AG04450 (cell line): ENCODE measurements at places on chromosomes 5 and 9. TPM values are rescaled to one million over a fixed set of nuclear protein-coding genes. Genes with fewer than 3 reads are reported as not detected.

MGAT1 gene
- 96.2 and 121 TPM in 2 replicates for polyA plus RNA-seq

PRELID2 gene
- 3.9 and 5.4 TPM in 2 replicates for polyA plus RNA-seq

IL17B gene
- polyA plus RNA-seq = 0.24 TPM in 1 of 2 replicates, not detected in the other

ERBIN gene
- 43.4 and 64.8 TPM in 2 replicates for polyA plus RNA-seq

FLT4 gene
- not detected in 2 replicates for polyA plus RNA-seq

CCDC183 gene
- polyA plus RNA-seq = 0.05 and 0.21 TPM in 2 replicates

ADAMTSL2 gene
- polyA plus RNA-seq = not detected in 2 replicates

TAF11L7 gene
- polyA plus RNA-seq = not detected in 2 replicates

C5orf52 gene
- not detected in 2 replicates for polyA plus RNA-seq

WDR38 gene
- not detected in 2 replicates for polyA plus RNA-seq

SPEF2 gene
- polyA plus RNA-seq = 2.3 and 4.2 TPM in 2 replicates

PLK2 gene
- polyA plus RNA-seq = 229 and 244 TPM in 2 replicates
